ENCODE measurements at places on chromosomes 12 and 14. TPM values are rescaled to one million over a fixed set of nuclear protein-coding genes. Genes with fewer than 3 reads are reported as not detected.

DNA sequence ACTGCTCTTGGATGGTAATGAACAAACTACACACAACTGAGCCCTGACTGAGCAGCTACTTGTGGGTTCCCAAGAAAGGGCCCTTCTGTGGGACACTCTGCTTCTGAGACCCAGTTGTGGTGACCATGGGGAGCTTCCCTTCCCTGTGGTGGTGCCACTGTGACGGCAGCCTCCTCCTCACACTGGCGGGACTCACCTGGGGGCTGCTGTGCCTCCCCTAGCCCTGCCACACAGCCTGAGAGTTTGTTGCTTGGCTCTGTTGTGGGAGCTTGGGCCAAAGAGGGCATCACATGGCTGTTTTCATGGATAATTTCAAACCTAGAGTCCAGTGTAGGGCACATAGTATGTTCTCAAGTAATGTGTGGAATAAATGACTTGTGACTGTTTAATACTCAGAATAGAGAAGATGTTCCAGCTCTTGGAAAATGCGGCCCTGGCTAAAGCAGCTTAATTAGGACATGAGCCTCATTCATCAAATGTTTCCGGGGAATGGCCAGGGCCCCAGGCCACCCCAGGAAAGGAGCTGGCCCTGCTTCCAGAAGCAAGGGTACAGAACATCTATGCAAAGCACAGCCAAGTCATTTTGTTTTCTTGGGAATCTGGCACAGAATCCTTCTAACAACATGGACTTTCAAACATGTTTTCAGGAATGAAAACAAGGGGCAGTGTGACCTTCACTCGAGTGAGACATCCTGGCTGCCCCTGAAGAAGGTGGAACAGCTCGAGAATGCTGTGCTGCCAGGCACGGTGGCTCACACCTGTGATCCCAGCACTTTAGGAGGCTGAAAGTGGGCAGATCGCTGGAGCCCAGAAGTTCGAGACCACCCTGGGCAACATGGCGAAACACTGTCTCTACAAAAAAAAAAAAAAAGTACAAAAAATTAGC, 21.2 kb downstream of the ZFYVE21 start:
- no peak for DNase-seq

DNA sequence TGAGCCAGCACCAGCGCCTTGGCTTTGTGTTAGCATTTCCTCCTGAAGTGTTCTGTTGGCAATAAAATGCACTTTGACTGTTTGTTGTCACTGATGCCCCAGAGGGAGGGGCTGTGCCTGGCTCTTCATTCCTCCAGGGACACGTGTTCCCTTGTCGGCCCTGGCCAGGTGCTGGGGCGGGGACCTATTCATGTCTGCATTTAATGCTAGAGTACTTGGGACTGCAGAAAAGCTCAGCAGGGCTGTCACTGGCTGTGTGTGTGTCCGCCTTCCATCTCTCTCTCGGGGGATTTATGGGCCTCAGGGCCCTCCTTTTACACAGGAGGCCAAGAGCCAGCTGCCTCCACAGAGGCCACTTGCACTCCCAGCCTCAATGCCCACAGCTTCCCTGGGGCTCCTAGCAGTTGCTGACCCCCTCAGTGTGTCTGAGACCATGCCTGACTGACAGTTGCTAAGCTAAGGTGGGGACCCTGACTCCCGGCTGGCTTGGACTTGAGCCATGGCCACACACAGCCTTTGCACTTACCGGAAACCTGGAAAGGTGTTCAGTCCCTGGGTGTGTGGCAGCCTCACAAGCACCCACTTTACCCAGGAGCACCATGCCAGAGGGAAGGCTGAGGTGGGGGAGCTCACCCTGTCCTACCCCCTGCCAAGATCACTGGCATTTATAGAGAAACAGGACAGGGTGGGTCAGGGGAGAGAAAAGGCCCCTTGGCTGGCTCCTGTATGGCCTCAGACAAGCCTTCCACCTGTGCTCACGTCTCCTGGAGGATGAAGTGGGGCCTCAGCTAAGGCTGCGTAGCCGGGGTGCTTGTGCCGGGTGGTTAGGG, 27.8 kb downstream of the HIP1R start:
- no peak for DNase-seq

DNA sequence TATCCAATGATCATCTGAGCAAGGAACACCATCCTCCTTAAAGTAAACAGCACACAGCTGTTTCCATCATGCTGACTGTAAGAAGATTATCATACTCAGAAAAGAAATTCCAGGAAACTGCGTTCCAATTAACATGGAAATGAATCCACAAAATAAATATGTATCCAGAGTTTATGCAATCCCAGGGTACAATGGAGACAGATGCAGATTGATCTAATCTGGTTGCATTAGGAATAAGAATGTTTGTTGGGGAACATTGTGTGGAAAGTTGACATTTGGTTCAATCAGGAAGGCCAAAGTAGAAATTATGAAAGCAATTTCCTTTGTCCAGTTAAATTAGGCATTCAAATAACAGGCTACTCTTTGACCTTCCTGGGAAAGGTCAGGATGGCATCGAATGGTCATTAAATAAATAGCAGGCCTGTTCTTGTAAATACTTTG, 236.9 kb upstream of the AMIGO2 start:
- peak; percentile 8 for DNase-seq

CIROP gene
- total RNA-seq = not detected

CPNE6 gene
- not detected for total RNA-seq
